HFFc6 (cell line): ENCODE measurements at places on chromosomes 2 and 18. TPM values are rescaled to one million over a fixed set of nuclear protein-coding genes. Genes with fewer than 3 reads are reported as not detected.
A peak's percentile ranks its signal among the peaks of the same experiment; 100 is the strongest.

DNA sequence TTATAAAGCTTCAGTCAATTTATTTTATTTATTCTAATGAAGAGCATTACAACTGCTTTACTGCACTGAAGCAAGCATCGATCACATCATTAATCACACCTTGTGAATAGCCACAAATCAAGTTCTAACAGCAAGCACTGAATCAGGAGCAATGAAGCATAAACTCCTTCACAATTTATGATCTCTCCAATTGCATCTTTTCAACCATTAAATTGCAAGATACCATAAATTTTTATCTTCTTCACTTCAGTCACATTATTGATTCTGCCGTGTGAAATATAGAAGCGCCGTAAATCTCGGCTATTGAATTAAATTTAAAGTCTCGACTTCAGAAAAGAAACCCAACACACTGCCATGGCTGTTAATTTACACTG lies 298.7 kb downstream of the CDCA7 start:
- no peak for DNase-seq

DNA sequence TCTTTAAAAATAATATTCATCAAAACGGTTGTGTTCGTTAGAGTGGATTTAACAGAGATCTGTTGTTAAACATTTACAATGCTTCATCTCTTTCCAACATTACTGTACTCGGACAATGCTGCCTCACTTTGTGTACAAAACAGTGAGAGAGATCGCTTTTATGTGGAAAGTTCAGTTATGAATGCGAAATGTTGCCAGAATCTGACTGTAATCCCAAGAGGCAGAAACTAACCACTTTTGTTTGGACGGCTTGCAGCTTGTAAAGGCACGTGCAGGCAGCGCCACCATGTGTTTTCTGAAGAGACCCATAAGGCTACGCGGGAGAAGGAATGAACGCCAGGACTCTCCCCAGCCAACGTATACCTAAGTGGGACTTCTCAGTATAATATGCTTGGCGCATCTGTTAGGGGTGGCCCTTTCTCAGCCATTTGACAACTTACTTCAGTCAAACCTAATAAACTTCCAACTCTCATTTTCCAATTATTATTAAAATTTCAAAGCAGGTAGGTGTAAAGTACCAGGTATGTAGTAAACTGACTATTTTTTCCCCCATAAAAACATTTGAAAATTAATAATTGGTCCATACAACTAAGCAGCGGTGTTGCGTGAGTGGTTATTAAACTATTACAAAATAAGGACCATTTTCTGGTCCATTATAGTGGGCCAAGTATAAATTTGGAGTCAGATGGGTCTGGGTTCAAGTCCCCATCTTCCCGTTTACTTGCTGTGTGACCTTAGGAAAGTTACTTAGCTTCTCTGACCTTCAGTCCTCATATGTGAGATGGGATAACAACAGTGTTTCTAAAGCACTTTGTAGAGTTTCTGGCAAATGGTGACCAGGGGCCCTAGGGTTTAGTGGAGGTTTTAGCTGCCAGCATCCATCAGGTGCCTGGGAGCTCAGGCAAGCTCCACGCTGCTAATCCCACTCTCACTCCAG lies 5.6 kb upstream of the NAPG start:
- peak; percentile 90 for DNase-seq

DNA sequence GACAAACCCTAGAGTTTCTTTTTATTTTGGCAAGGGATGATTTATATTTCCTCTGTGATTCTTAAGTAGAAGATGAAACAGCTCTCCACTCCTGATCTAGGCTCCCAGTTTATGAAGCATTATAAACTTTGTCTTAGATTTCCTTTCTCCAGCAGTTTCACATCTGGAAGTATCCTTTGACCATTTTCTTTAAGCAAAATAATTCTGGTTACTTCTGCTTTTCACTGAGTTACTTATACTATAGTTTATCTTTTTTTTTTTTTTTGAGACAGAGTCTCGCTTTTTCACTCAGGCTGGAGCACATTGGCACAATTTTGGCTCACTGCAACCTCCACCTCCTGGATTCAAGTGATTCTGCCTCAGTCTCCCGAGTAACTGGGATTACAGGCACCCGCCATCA lies 45.5 kb downstream of the KCMF1 start:
- DNase-seq: no peak

DNA sequence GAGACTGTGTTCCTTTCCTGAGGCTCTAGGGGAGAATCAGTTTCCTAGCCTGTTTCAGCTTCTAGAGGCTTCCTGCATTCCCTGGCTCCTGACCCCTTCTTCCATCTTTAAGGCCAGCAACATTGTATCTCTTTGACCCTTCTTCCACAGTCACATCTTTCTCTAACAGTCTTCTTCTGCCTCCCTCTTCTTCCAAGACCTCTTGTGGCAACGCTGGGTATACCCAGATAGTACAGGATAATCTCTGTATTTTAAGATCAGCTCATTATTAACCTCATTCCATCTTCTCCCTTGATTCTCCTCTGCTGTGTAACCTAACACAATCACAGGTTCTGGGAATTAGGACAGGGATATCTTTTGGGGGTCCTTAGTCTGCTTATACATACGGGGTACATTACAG lies 8.9 kb upstream of the MYL12A start:
- DNase-seq: no peak

DNA sequence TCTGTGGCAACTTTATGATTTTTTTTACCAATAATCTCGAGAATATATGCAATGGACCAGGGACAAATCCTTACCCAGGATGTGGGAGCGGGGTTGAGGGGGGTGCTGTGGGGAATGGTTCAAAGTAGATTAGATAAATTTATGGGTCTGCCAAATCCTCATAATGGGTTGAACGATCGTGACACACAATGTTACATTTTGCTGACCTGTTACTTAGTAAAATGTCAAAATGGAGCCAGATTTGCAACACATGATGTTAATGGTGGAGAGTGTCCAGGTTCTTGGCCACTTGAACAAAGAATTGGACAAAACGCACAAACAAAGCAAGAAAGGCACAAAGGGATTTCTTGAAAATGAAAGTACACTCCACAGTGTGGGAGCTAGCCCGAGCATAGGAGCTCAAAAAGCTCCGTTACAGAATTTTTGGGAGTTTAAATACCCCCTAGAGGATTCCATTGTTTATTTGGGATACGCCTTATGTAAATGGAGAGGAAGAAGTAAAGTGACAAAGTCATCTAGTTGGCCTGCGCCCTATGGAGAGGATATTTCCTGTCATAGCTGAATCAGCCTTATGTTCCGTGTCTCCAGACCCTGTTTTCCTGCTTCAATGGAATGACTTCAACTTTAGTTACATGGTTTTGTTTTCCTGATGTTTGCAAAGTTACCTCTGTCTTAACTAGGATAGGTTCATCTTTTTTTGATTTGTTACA lies 776.0 kb downstream of the DCC start:
- DNase-seq: no peak

GRCh38 chr2:225456619-225457260 lies 57.2 kb downstream of the NYAP2 start:
- no peak for DNase-seq

- no peak for DNase-seq
Measured at GRCh38 chr2:201827621-201828020, 21.3 kb downstream of the CDK15 start.

- no peak for DNase-seq
Measured at GRCh38 chr2:153388246-153388645, 90.3 kb downstream of the RPRM start.

DNA sequence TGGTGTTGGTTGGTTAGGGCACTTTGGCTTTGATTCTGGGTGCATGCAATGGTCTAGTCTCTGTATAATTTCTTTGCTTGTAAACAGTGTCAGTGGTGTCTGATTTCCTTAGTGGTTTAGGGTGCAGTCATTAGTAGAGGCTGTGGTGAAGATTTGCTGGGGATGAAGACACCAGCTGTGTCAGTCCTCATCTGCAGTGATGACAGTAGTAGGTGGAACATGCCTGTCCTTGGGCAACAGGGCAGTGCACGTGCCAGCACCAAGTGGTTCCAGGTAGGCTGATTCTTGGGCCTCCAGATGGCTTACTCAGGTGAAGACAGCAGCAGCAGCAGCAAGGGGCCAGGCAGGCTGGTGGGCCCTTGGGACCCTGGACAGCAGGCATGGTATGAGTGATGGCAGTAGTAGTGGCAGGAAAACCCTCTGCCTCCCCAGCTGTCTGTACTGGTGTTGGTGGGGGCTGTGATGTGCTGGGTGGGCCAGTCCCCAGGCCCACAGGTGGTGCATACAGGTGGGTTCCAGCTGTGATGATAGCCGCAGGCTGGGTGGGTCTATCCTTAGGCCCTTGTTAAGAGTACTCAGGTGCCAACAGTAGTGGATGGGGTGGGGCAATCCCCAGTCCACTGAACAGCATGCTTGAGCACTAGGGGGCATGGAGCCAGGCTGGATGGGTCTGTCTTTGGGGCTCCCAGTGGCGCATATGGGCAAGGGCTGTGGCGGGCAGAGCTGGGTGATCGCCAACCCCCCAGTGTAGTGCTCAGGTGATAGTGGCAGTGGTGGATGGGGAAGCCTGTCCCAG lies 140.7 kb upstream of the THUMPD2 start:
- no peak for DNase-seq

- DNase-seq: peak; percentile 55
Measured at GRCh38 chr2:112705575-112705974, 15.2 kb upstream of the NT5DC4 start.

DNA sequence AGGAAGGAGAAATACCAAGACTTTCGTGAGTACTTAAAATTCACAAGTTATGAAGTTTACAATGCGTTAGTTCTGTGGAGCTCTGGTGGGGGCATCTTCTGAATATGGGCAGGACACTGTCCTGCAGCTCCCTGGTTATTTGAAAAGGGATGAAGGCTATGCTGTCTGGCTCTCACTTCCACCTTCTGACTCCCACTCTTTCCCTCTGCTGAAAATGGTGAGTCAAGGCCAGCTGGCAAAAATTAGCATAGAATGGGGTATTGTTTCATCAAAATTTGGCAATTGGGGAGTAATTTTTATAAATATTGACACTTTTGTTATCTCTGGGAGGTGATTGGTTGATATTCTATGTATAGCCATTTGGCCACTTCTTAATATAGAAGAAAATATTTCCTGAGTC lies 177.4 kb downstream of the PARD3B start:
- no peak for DNase-seq

GRCh38 chr2:174059884-174060244 lies 94.7 kb upstream of the SP3 start:
- peak; percentile 67 for DNase-seq

DNA sequence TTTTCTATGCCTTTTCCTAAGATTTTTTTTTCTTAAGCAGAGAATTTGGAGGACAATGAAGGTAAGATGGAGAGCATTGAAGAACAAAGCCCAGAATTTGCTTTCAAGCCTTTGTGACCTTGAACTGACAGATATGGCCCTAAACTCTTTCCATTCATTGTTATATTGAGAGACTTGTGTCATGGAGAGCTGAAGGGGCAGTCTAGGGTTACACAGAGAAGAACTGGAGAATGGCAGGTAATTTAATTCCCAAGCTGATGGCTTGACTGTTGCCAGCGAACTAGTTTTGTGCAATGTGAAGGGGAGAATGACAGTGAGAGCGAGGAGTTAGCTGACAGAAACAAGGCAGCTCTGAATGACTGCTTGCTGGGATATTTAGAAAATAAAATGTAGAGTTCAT lies 1344.2 kb downstream of the LRP1B start:
- no peak for DNase-seq

DNA sequence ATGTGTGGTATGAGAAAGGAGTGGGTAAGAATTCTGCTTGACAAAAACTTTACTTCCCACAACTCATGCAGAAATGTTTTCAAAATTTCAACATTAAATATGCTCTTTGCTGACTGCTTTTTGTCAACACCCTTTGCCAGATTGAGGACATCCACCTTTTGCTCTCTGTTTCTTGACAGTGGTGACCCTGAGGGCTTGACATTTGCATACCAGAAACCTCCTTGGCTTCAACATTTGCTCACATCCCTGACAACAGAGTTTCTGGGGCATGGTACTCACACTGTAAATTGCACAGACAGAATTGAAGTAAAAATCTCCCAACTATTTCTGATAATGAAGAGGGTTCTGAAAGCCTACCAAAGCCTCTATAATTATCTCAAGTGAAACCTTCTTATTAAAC lies 95.7 kb downstream of the RND3 start:
- no peak for DNase-seq

DNA sequence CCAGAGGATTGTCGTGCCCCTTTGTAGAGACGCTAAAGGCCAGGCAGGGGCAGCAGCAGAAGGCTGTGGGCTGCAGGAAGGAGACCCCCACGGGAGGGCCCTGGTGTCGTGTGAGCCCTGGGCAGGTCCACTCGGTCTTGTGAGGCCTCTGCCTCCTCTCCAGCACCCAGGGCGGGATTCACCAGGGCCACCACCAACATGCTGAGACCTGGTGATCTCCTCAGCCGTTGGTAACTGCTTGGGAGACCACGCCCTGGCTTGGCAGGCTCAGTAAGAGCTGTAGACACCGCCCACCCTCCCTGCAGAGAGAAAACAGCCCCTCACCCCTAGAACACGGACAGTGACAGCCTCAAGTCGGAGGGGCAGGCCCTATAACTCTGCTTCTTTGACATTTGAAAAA lies 21.1 kb downstream of the MBP start:
- no peak for DNase-seq

DNA sequence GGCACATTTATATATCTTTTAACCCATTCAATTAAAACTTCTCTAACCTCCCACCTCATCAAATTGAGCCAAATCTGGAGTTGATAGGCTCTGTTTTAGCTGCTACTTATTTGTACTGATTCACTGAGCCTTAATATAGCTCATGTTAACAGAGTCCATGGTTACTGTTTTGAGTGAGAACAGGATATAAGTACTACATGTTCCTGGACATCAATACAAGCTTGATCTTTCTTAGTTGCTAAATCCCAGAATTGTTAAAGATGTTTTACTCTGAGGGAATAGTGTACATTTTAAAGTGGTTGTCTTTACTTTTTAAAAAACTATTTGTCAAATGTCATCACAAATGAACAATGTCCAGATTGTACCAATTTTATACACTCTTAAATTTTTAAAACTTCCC lies 157.7 kb downstream of the RPRM start:
- DNase-seq: no peak

- DNase-seq: no peak
Measured at GRCh38 chr2:115083225-115083624, 640.8 kb downstream of the DPP10 start.

- DNase-seq: no peak
Measured at GRCh38 chr2:109222422-109222821, 93.4 kb downstream of the SH3RF3 start.

DNA sequence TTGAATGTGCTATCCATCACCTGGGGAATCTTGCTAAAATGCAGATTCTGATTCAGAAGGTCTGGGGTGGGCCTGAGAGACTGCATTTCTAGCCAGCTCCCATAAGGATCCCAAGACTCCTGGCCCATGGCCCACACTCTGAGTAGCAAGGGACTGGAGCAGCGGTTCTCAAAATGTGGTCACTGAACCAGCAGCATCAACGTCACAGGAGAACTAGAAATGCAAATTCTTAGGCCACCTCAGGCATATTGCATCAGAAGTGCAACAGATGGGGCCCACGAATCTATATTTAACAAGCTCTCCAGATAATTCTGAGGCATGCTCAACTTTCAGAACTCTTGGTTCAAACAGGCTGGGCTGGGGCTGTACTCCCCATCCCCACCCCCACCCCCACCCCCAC lies 74.6 kb downstream of the DHRS9 start:
- no peak for DNase-seq

The UGT1A3 gene
- not detected in 3 replicates for total RNA-seq

The MOCOS gene
- total RNA-seq: 2.6 to 3.1 TPM (median 2.8 TPM) in 3 replicates
